ENCODE measurements at places on chromosomes 2 and 18. TPM values are rescaled to one million over a fixed set of nuclear protein-coding genes. Genes with fewer than 3 reads are reported as not detected.

GRCh38 chr2:68103709-68104055, 40.9 kb upstream of the C1D start:
- DNase-seq = no peak

DNA sequence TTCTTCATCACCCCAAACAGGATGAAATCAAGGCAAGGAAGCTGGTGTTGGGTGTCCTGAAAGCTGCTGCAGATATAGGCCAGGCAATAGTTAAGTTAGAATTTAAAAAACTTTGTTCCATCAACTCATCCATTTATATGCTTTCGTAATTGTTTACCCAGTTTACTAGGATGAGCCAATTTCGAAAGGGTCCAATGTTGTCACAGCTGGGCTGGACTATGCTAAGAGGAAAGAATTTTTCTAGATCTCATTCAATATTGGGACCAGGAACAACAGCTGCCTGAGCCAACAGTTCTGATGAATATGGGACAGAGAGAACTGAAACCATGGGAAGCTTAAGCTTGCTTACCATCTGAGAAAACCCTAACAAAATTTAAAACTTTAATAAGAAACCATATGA, 21.6 kb upstream of the SP3 start:
- DNase-seq = no peak

GRCh38 chr2:158746488-158746887, 48.6 kb upstream of the DAPL1 start:
- DNase-seq = no peak

The ZNF513 gene
- total RNA-seq = 8.6 TPM

DNA sequence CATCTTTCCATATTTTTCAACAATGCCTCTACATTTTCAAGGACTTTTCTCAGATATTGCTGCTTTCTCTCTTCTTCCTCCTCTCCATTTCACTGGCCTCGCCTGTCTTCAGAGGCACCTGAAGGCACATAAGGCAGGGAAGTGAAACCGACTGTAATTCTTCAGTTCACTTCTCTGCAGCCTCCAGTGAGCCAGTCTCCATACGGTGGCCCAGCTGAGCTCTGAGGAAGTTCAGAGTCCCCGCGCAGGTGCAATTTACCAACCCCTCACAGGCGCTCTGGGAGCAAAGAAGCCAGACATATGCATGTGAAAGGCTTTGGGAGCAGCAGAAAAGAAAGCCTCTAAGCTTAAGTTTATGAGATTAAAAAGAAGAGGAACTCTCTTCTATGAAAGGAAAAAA, 12.4 kb downstream of the KLHL14 start:
- DNase-seq = no peak

DNA sequence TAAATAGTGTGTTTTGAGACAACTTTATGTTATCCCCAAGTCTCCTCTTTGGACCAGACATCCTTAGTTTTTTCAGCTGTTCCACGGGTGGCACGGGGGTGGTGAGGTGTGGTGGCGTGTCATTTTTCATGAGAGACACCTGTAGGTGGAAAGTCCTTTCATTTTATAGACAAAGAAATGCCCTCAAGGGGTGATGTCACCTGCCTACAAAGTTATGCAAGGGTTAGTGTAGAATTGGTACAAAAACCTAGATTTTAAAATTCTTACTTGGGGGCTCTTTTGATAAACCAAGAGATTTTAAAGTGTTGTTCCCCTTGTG, 15.3 kb downstream of the CTDP1 start:
- DNase-seq = no peak
